Glomerular endothelial cell (primary cell): ENCODE measurements at places on chromosomes 6 and 20. TPM values are rescaled to one million over a fixed set of nuclear protein-coding genes. Genes with fewer than 3 reads are reported as not detected.

Gene DOK5
- 0.39 and 1.5 TPM in 2 replicates for total RNA-seq

Gene DEFB114
- not detected in 2 replicates for total RNA-seq

Gene GRM1
- 0.05 and 0.06 TPM in 2 replicates for total RNA-seq

Gene TMC2
- total RNA-seq: not detected in 2 replicates

Gene RPL10A
- total RNA-seq: 885 and 1,342 TPM in 2 replicates

Gene SLPI
- not detected in 2 replicates for total RNA-seq

Gene C20orf141
- total RNA-seq: not detected in 2 replicates

Gene F13A1
- not detected in 2 replicates for total RNA-seq

Gene ZSCAN16
- total RNA-seq: 4.3 and 6.0 TPM in 2 replicates

- no peak for DNase-seq
These were observed 19.2 kb downstream of the KLHL32 start for GRCh38 chr6:96943555-96944215.

DNA sequence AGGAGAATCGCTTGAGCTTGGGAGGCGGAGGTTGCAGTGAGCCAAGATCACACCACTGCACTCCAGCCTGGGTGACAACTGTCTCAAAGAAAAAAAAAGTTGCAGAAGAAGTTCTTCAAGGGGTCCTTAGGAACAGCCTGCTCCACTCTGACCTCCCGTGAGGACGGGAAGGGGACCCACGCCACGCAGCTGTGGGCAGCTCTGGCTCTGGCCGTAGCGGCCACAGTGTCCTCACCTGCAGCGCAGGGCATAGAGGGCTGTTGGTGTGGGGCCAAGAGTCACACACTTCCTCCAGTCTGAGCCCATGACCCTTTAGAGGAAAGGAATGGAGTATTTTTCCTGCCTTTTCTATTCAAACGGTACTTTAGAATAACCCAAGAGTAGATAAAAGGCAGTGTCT lies 5.4 kb downstream of the NTSR1 start:
- no peak for DNase-seq

GRCh38 chr6:90502381-90502780 lies 84.5 kb downstream of the MAP3K7 start:
- DNase-seq: no peak

GRCh38 chr6:110331816-110332215 lies 26.3 kb downstream of the METTL24 start:
- no peak for DNase-seq

DNA sequence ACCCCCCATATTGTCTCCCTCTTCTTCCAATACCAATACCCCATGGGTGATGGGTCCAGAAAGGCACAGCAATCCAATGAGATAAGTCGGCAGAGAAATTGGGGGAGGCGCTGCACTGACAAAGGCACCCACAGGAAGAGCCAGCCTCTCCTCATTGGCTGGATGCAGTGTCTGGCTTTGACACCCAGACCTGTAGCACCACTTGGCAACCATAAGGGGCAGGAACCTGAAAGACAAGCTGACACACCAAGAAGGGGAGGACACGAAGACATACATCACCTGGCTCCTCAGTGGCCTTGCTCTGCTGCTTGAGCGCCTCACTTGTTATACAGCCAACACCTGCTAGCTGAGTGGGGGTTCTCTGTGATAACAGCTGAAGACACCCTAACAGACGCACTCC lies 19.4 kb upstream of the SLC4A11 start:
- no peak for DNase-seq

- DNase-seq: no peak
These were observed 304.2 kb downstream of the TFAP2C start for GRCh38 chr20:56933331-56933698.

- DNase-seq: no peak
These were observed 8.7 kb downstream of the CST4 start for GRCh38 chr20:23680146-23680545.

GRCh38 chr6:56949265-56949664 lies 5.6 kb upstream of the BEND6 start:
- DNase-seq: no peak
